ENCODE measurements at places on chromosomes 13 and 19.

DNA sequence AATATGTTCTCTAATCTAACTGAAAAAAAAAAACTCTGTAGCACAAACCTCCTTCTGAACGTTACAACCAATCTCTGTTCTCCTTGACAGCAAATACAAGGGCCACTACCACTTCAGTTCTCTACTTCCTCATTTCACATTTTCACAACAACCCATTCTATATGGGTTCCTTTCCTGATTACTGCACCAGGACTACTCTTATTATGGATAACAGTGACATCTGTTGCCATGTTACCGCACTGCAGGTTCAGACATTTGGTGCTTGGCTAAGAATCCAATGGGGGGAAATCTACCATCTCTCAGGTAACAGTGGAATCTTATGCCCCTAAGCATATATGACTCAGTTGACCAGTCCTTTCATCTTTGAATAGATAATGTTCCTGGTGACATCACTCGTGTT, 11.6 kb upstream of the FPR3 start:
- no peak for DNase-seq

- peak; percentile 12 for DNase-seq
These were observed 823.0 kb downstream of the PCDH9 start for GRCh38 chr13:66407128-66407527.

DNA sequence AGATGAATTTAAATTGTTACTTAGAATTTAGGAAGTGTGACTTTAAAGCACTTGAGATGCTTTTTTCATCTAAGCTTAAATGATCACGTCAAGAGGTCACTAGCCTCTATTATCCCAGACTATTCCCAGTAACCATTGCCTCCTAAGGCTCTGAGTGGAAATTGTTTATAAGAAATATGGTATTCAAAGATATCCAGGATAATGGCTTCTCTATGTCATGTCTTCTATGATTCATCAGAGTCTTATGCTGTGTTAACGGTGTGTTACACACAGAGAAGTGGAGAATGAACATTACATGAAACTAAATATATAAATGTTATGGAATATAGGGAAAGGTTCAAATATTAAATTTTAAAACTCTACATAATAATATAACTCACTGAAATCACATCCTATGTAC, 79.8 kb upstream of the NBEA start:
- DNase-seq: no peak

DNA sequence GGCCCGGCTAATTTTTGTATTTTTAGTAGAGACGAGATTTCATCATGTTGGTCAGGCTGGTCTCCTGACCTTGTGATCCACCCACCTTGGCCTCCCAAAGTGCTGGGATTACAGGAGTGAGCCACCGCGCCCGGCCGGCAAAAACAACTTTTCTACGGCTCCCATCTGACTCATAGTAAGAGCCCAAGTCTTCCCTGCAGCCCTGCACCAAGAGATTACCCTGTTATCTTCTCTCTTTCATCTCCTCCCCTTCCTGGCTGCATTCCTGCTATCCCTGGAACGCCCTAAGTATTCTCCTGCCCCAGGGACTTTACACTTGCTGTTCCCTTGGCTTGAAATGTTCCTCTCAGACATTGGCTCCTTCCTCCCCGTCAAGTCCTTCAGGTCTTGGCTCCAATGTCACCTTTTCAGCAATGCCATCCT, 6.6 kb downstream of the AP2S1 start:
- DNase-seq: no peak

GRCh38 chr19:39518458-39518857, 3.5 kb downstream of the SELENOV start:
- no peak for DNase-seq

DNA sequence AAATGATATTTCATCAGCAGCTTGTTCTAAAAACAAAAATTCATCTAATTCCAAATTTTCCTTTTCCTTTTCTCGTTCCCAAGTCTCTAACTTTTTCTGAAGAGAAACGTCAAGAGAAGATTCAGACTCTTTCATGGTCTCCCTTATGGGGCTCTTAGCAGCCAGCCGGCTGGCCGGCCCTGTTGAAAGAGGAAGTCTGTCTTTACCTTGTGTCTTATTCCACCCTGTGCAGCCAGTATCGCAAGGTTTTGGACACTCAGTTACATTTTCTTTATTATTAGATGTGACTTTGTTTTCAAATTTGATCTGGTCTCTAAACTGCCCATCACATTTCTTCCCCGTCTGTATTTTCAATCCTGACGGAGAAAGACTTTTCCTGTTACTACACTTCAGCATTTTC, 142.3 kb downstream of the RNF17 start:
- no peak for DNase-seq

DNA sequence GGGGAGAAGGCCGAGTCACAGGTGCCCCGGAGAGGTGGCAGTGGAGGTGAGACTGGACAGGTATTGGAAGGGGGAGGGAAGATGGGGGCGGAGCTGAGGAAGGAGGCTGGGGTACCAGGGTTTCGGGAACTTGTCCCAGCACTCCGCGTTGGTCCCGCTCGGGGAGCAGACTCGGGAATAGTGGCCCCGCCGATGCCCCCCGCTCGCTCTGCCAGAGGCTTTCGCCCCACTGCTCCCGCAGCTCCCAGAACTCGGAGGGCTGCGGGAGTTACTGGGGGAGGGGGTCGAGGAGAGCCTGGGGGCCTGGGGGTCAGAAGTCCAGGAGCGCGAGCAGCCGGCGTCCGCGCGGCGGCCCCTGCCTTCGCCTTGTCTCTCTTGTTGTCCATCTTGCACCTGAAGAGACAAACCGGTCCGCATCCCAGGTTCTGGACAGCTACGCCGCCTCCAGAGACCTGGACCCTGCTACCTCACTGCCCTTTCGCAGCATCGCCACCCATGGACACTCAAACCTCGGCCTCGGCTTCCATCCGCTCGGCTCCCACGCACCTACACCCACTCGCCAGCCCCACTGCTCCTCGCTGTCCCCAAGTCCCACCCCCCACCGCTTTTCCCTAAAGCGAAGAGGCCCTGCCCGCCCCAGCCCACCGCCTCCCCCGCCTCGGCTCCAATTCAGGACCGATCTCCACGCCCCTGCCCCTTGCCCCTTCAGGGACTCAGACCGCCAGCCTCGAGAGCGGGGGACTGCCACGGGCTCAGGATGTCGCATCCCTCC, 700 bp downstream of the PRR36 start:
- no peak for DNase-seq

DNA sequence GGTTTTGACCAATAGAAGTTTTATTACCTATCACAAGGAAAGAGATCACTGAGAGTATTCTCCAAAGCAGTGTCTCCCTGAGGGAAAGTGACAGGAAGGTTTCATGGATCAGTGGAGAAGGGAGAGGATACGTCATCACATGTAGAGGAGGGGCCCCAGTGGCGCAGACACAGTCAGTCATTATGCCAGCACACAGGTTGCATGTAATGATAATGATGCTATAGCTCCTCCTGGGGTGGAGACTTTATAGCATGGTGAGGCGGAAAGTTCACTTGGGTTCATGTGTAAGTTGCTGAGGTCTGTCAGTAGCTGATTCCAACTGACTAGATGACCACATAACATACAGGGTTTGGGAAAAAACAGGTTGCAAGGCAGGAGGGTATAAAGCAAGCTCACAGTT, 88.8 kb downstream of the FNDC3A start:
- no peak for DNase-seq

- peak; percentile 6 for DNase-seq
These were observed 46.4 kb downstream of the AP1M1 start for GRCh38 chr19:16244091-16244490.

DNA sequence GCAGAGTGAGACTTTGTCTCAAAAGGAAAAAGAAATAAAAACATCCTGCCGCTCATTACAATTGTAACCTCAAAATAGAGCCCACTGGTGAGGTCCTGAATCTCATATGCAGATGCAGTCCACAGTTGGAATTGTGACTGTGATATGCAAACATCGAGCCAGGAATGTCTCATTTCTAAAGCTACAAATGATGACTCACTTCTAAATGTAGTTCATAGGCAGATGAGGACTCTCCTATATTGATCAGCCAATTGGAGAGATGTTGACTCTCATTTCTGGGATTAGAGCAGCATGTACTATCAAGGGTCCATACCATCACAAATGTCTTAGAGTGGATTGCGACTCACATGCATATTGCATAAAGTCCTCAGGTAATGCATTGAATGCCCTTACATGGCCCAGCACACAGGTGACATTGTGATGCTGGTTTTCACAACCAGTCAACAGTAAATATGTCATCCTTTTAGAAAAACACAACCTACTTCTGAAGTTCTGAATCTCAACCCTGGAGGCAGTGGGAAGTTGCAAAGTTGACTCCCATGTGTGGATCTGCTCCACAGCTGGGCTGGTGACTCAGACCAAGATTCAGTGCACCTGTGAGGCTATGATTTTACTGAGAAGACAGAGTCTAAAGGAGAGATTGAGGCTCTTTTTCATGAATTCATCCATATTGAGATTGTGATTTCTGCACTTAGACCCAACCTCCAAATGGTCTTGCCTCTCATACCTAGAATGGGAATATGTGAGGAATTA, 16.9 kb upstream of the ZNF254 start:
- no peak for DNase-seq

- no peak for DNase-seq
These were observed 1759.4 kb downstream of the PCDH9 start for GRCh38 chr13:65470781-65471180.

GRCh38 chr19:5340637-5341447, at the start of gene PTPRS:
Gene PTPRS (minus strand): TSS chr19:5340812. CDS start chr19:5286140, 54,672 bp downstream.
- DNase-seq: no peak

DNA sequence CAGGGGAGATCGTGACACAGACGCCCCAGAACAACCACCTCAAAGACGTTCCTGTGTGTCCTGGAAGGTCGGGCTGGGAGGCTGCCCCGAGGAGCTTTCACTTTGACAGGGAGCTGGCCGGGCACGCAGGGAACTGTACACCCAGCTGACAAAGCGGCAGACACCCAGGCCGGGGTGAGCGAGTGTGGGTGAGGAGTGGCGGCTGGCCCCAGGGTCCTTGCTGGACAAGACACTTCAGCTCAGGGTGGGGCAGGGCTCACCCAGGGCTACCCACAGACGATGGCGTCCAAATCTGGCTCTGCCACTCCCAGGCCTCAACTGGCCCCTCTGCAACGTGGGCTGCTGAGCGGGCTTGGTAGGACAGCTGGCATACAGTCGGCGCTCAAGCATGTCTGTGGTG, 2.0 kb downstream of the FGF22 start:
- DNase-seq: no peak

GRCh38 chr13:67228916-67229315, 1.2 kb downstream of the PCDH9 start:
- DNase-seq: no peak

- peak; percentile 47 for DNase-seq
These were observed 44.2 kb downstream of the TBC1D4 start for GRCh38 chr13:75437582-75438318.

GRCh38 chr13:99577934-99578917, 77.0 kb downstream of the TM9SF2 start:
- DNase-seq: peak; percentile 8

- peak; percentile 54 for DNase-seq
These were observed 5.2 kb upstream of the REXO1 start for GRCh38 chr19:1853295-1854038.

DNA sequence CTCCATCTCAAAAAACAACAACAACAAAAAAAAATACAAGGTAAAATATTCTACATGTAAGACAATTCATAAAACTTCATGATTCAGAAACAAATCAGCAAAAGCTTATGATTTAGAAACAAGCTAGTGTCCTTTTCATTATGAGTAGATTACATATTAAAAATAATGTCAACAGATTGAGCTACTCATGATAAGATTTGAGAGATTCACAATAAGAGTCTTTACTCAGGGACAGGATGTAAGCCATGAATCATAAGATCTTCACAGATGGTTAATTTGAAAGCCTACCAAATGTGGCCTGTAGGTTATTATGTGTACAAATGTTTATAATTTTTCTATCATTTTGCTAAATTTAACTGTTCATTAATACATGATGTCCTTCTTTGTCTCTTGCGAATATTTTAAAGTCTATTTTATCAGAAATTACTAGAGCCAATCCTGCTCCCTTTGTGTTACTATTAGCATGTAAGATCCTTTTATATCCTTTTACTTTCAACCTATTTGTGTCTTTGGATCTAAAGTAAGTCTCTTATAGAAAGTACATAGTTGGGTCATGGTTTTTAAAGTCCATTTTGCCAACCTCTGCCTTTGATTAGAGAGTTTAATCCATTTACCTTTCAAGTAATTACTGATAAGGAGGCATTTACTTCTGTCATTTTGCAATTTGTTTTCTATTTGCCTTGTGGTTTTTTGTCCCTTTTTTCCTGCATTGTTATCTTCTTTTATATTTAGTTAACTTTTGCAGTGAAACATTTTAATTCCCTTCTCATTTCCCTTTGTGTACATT, 68.3 kb upstream of the RXFP2 start:
- DNase-seq: no peak

- DNase-seq: no peak
These were observed 1985.7 kb upstream of the PRR20A start for GRCh38 chr13:55155046-55155445.

DNA sequence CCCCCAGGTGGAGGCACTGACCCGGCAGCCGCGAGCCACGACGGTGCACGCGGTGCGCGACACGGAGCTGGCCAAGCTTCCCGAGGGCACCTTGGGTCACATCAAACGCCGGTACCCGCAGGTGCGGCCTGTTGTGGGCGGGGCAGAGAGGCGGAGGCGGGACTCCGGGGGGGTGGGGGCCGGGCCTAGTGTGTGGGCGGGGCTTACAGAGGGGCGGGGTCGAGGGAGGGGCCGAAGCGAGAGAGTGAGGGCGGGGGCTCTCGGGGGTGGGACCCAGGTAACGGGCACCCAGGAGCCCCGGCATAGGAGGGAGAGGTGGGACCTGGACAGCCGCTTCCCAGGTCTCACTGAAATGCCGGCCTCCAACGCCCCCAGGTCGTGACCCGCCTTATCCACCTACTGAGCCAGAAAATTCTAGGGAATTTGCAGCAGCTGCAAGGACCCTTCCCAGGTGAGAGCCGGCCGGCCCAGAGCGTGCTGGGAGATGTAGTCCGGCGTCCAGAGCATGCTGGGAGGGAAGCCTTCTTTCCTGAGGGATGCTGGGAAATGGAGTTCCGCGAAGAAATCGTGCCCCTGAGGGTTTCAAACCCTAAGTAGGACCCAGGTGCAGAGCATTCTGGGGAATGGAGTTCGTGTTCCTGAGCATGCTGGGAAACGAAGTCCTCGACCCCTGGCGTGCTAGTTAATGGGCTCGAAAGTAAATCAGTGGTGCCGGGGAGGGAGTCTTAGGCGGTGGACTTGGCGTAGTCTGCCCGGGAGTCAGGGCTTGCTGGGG, 15.7 kb downstream of the PNPLA6 start:
- DNase-seq: peak; percentile 82

GRCh38 chr13:32045982-32046785, 14.6 kb downstream of the FRY start:
- peak; percentile 83 for DNase-seq

Measured in renal cortical epithelial cell (primary cell).